Right renal pelvis (tissue), 4 donors: ENCODE measurements at places on chromosomes 4 and X.

GRCh38 chr4:16439768-16440167, 213.5 kb upstream of the TAPT1 start:
- DNase-seq: no peak

DNA sequence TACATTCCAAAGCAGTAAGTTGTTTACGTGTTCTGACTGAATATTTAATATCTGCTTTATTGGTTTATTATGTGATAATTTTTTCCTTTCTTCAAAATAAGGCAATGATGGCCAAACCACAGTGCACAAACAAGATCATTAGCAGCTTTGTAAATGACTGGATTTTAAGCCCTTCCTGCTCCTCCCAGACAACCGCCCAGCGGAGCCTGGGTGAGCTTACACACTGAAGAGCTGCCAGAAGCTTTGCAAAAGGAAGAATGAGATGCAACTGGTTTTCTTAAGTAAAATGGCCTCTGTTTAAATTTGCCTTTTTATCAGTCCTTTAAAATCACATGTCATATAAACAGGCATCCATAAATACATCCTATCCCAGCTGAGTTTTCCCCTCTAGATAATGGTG, 52.2 kb downstream of the SPARCL1 start:
- no peak for DNase-seq

DNA sequence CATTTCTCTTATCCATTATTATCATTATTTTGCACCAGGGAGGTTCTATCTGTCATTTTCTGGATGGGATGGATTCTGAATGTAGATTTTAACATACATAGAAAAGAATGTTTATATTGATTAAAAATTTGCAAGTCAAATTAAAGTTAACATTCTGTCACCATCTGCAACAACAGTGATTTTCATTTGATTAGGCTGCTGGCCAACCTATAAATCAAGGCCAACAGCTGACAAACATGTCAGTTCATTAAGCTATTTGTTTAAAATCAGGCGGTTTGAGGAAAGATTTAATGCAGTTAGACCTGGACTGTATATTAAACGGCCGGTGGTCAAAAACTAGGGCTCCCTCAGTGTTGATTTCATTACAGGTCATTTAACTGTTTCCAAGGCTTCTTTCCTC, 109.5 kb upstream of the CBR4 start:
- DNase-seq: no peak

- no peak for DNase-seq
Measured at GRCh38 chrX:2723286-2723879, 28.5 kb upstream of the XG start.

- no peak for DNase-seq
Measured at GRCh38 chr4:151315212-151315886, 10.1 kb downstream of the SH3D19 start.

DNA sequence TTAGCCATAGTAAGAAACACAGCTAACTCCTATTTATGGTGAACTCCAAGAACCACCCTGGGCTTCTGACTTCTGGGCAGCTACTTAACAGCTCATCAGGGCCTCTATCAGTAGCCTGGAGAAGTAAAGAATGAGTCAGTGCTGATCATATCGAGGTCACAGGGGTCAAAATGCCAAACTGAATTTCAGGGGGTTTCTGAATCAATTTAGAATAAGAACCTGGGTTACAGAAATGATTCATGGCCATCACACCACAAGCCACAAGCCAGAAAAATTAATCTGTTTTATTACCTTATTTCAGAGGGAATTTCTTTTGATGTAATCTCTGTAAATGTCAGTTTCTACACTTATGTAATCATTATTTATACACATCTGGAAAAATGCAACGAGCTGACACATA, 64.4 kb downstream of the CHST7 start:
- DNase-seq: no peak
